ENCODE measurements at places on chromosomes 3 and 15.

GRCh38 chr15:93144463-93145236 lies 55.6 kb upstream of the RGMA start:
- no peak for DNase-seq

- no peak for DNase-seq
Measured at GRCh38 chr15:69472046-69472445, 19.4 kb downstream of the RPLP1 start.

DNA sequence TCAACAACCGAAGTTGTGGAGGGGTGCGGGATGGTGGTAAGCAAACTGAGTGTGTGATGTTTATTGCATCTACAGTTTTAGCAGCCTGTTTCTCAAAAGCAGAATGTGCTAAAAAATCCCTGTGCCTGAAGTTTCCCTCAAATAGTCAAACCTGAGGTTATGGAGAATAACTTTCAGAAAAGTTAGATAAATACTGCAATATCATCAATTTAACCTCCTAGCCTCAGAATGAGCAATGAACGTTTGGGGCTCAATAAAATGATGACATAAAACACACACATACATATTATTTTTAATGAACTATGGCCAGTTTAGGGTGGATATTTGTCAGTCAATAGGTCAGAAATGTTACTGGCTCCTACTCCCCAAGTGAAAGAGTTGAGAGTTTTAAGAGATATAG lies 201.6 kb downstream of the SEMA6D start:
- no peak for DNase-seq

GRCh38 chr3:128293930-128294329 lies 140.6 kb downstream of the EEFSEC start:
- no peak for DNase-seq

DNA sequence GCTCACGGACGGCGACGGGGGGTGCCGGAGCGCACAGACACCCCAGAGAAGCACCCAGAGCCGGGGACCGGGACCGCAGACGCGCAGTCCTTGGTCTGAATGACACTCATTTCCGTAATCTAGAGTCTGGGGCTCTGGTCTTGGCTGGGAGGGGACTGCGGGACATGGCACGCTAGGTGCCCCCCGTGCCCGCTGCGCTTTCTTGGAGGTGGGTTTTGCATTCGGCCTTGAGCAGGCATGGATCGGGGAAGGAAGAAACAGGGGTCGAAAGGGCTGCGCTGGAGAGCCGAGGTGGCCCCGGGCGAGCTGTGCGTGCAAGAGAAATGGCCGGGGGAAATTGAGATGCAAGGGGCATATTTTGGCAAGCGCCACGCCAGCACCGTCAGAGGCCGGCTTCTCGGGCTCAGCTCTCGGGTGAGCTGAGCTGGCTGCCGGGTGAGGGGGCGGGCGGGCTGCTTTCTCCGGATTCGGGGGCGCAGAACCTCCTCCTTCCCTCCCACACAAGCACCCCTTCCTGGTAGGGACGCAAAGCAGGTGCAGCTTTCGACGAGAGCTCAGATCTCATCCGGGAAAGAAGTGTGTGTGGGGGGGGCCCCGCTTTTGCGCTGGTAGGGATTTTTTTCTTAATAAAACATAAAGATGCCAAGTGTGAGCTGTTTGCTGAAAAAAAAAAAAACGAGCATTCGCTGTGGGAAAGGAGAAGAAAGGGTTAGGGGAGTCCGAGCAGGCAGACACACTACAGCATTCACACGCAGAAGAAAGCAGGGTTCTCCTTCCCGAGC lies 963 bp upstream of the NTRK3 start:
- DNase-seq, result no peak

- no peak for DNase-seq
Measured at GRCh38 chr3:122621112-122621511, 43.7 kb downstream of the PARP15 start.

DNA sequence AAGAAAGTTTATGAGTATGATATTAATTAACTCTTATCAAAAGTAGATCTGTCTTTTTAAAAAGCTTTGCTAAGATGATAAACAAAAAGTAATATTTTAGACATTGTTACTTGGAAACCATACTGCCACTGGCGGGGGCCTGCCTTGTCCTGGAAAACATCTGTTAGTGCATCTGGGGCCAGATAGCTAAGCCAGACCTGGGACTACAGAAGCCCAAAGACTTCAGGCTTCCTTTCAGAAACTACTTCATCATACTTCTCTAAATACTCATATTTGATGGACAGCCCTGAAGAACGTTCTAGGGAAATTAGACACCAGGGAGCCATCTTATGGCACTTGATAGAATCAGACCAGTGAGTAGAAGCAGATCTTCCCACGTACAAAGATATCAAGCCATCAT lies 795.4 kb upstream of the SEMA6D start:
- no peak for DNase-seq

DNA sequence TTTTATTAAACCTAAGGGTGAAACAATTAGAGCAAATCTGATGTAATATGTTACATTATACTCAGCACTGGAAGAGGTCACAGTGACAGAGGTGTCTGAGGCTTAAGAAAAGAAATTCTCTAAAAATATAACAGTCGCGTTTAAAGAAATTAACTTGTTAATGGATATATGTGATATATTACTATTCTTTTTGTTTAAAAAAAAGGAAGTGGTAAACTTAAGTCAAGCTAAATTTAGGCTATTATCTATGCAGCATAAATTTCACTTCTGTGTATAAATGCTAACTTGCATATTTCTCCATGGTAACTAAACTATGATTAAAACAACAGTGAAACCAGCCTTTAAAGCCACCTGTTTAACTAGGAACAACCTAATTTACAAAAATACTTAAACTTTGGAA lies 191.3 kb downstream of the FOXP1 start:
- DNase-seq, result no peak

Data from D721Med (cell line).